ENCODE measurements at places on chromosomes 11 and 22. TPM values are rescaled to one million over a fixed set of nuclear protein-coding genes. Genes with fewer than 3 reads are reported as not detected.

- H3K36me3 ChIP-seq, result no peaks in the 10 kb centered on the region
- no peak for DNase-seq
- no peak overlapping the region for H3K4me3 ChIP-seq
- H3K4me1 ChIP-seq, result peaks cover 15% of the 10 kb centered on the region
- no peak overlapping the region for H3K27ac ChIP-seq
- peaks cover 14% of the 10 kb centered on the region for H3K27me3 ChIP-seq
Measured at GRCh38 chr11:125938418-125938817, 7.4 kb upstream of the VSIG10L2 start.

- no peaks in the 10 kb centered on the region for H3K36me3 ChIP-seq
- no peak overlapping the region for H3K4me3 ChIP-seq
- no peaks in the 10 kb centered on the region for H3K27me3 ChIP-seq
- no peak overlapping the region for H3K27ac ChIP-seq
Measured at GRCh38 chr11:104765401-104766095, 132.7 kb downstream of the CASP12 start.

GRCh38 chr11:13136272-13136596, 127.1 kb downstream of the RASSF10 start:
- no peak overlapping the region for H3K4me3 ChIP-seq
- H3K36me3 ChIP-seq, result peaks cover 4% of the 10 kb centered on the region
- no peak for DNase-seq
- H3K27me3 ChIP-seq, result peaks cover 43% of the 10 kb centered on the region
- peaks cover 2% of the 10 kb centered on the region for H3K4me1 ChIP-seq

DNA sequence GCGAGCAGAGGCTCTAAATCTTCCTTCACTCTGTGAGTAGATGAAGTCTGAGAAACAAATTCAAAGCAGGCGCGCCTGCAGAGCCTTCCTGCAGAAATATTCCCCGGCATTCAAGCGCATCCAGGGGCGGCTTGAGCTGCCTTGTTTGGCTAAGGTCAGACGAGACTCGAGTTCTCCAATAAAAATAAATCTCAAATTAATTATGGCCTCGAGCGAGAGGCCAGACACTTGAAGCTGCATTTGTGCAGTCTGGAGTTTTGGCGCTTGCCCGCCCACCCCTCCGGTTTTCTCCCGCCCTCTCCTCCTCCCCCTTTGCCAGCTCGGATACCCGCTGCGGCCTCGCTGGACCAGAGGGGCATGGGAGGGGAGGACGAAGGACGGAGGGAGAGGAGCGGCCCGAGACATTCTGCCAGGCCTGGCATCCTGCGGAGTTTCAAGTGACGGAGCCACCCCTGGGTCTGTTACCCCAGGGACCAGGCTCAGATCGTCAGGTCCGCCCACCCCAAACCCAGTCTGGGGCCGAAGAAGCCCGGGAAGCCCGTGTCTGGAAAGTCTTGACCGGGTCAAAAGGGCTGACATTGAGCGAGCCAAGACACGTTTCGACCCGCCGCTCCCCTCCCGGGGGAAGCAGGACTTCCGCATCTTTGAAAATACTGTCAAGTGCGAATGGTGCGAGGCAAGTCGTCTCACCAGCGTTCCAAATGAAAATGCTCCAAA, 3.8 kb upstream of the FLI1 start:
- peaks cover 38% of the 10 kb centered on the region for H3K4me1 ChIP-seq
- no peak for DNase-seq
- H3K27me3 ChIP-seq, result peaks cover 39% of the 10 kb centered on the region
- no peak overlapping the region for H3K27ac ChIP-seq

GRCh38 chr11:110818032-110818687, 105.9 kb upstream of the ARHGAP20 start:
- no peak overlapping the region for H3K27ac ChIP-seq
- H3K4me1 ChIP-seq, result no peaks in the 10 kb centered on the region
- no peaks in the 10 kb centered on the region for H3K27me3 ChIP-seq
- no peak overlapping the region for H3K4me3 ChIP-seq
- DNase-seq, result no peak

DNA sequence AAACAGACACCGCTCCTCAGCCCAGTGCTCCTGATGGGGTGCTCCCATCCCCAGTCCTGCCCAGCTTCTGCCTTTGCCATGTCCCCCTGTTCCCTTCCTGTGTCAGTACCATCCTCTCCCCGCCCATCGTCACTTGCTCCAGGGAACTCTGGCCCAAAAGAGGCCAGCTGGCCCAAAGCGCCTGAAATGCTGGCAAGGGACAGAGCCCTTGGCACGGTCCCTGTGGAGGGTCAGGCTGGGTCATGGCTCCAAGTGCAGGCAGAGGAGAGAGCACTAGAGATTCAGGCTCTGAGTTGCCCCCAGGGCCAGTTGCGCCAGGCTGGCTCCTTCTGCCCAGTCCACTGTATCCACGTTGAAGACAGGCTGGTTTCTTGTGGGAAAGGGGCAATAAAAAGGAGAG, 8.4 kb upstream of the HDHD5 start:
- H3K4me1 ChIP-seq, result peaks cover 7% of the 10 kb centered on the region
- no peak overlapping the region for H3K4me3 ChIP-seq
- H3K36me3 ChIP-seq, result no peaks in the 10 kb centered on the region

DNA sequence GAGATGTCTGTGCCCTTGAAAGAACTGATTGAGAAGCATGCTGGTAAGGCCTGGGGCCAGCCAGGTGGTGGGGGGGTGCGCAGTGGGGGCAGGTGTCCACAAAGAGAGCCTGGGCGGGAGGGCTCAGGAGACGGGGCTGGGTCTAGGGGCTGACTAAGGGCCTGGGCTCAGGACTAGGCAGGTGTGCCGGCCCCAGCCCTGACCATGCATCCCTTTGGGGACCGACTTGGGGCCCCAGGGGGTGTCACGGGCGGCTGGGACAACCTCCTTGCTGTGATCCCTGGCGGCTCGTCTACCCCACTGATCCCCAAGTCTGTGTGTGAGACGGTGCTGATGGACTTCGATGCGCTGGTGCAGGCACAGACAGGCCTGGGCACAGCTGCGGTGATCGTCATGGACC, 4.4 kb downstream of the NDUFV1 start:
- H3K27me3 ChIP-seq, result no peaks in the 10 kb centered on the region
- no peak for DNase-seq
- no peak overlapping the region for H3K4me3 ChIP-seq
- peak overlapping the region; percentile 39 for H3K27ac ChIP-seq

DNA sequence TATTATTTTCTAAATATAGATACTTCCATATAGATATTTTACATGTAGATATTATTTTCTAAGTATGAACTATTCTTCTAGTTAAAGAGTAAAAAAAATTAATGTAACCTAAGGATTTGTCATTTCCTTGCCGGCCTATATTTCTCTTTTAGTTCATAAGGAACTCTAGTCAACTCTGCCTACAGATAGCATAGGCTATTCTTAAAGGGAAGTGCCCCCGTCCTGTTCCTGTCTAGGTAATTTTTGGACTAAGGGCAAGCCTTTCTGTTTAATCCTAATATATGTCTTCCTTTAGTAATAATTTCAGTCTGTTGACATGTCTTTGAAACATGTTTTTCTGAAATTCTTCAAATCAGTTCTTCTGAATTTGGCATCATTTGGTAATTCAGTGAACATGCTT, 161.9 kb downstream of the C11orf91 start:
- DNase-seq, result no peak
- H3K27me3 ChIP-seq, result peaks cover 73% of the 10 kb centered on the region
- H3K4me1 ChIP-seq, result peaks cover 5% of the 10 kb centered on the region
- peaks cover 5% of the 10 kb centered on the region for H3K36me3 ChIP-seq

DNA sequence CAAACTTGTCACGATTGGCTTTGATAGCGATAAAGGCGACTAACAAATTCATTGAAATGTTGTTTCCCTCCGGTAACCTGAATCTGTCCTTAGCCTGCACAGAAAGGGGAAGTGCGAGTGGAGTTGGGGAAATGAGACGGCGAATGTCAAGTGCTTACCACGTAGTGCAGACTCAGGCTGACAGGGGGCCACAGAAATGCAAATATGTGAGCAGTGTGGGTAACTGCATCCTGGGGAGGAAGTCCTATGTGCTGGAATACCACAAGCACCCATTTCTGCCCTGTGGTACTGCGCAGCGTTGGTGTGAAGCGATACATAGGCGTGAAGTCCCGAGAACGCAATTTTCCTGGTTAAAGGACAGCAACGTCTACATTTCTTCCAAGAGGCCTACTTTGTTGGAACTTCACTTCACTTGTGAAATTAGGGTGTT, 869 bp upstream of the EIF4ENIF1 start:
- no peaks in the 10 kb centered on the region for H3K36me3 ChIP-seq
- no peaks in the 10 kb centered on the region for H3K27me3 ChIP-seq
- H3K4me3 ChIP-seq, result peak overlapping the region; percentile 94
- peaks cover 28% of the 10 kb centered on the region for H3K4me1 ChIP-seq

DNA sequence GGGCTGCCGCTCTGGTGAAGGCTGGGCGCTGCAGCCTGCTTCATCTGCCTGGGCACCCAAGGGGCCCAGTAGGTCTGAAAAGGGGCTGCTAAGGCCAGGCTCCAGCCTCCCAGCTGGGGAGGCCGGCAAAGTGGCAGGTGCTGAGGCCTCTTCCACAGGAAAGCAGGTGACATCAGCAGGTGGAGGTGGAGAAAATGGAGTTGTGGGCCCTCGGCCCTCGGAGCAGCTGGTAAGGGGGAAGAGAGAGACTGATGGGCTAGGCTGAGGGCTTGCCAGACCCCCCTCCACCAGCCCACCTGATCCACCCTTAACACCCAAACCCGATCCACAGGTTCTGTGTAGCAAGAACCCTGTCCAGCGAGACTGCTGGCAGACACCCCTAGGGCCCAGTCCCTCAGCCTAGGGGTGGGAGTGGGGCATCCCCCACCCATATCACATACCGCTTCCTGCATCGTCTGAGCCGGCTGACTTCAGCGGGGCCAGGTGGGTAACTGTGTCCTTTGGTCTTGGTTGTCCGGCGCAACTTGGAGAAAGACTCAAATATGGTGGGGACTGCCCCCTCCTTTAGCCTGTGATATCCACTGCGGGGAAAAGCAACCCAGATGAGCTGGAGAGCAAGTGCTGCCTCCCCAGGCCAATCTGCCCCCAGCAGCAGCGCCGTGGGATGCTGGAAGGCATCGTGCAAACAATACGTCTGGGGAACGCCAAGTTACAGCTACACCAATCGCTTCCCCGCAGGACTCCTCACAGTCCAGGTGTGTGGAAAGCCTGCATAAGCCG, 1.5 kb downstream of the THAP7 start:
- H3K4me1 ChIP-seq, result peaks cover 24% of the 10 kb centered on the region
- H3K4me3 ChIP-seq, result peak overlapping the region; percentile 93
- no peaks in the 10 kb centered on the region for H3K36me3 ChIP-seq
- peak overlapping the region; percentile 97 for H3K27ac ChIP-seq
- DNase-seq, result no peak

GRCh38 chr11:59459916-59460315, 3.2 kb downstream of the OR4D6 start:
- no peak overlapping the region for H3K27ac ChIP-seq
- DNase-seq, result no peak
- H3K36me3 ChIP-seq, result peaks cover 3% of the 10 kb centered on the region
- peaks cover 72% of the 10 kb centered on the region for H3K27me3 ChIP-seq
- no peak overlapping the region for H3K4me3 ChIP-seq

GRCh38 chr22:20060700-20061480, 19.2 kb upstream of the DGCR8 start:
- no peak overlapping the region for H3K4me3 ChIP-seq
- DNase-seq, result no peak
- H3K4me1 ChIP-seq, result peaks cover 11% of the 10 kb centered on the region
- no peaks in the 10 kb centered on the region for H3K36me3 ChIP-seq
- H3K27ac ChIP-seq, result no peak overlapping the region

GRCh38 chr22:31137721-31138120, 2.6 kb downstream of the PLA2G3 start:
- no peaks in the 10 kb centered on the region for H3K36me3 ChIP-seq
- H3K27ac ChIP-seq, result no peak overlapping the region
- no peak for DNase-seq
- H3K4me1 ChIP-seq, result no peaks in the 10 kb centered on the region
- peaks cover 6% of the 10 kb centered on the region for H3K27me3 ChIP-seq

DNA sequence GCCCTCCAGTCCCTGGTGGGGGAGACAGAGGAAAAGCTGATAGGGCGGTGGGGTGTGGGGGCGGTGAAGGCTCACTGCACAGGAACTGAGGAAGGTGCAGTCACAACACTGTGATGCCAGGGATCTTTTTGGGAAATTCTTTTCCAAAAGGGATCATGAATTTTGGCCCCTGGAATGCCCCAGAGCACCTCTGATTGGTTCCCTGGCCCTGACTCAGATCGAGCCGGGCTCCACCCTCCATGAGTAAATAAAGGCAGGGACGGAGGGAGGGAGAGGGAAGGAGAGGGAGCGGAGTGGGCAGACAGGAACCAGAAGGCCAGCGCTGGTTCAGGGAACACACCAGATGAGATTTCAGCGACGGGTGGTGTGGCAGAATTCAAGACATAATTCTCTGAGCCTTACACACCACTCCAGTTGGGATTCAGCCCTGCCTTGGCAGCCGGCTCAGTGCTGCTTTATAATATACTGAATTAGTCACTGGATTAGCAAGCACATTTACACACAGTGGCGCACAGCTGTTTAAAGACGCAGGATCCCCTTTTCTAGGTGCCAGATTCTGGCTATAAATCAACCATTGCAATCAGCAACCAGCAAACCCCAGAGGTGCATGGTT, 80.3 kb downstream of the ETS1 start:
- H3K4me1 ChIP-seq, result peaks cover 81% of the 10 kb centered on the region
- peak overlapping the region; percentile 100 for H3K27ac ChIP-seq
- no peak for DNase-seq
- H3K27me3 ChIP-seq, result no peaks in the 10 kb centered on the region

FOXRED2 gene
- total RNA-seq, result 1.0 TPM

SLC22A9 gene
- not detected for total RNA-seq

HMGXB4 gene
- total RNA-seq, result 42.4 TPM

APOA4 gene
- not detected for total RNA-seq

KRTAP5-10 gene
- total RNA-seq, result not detected

MIOX gene
- total RNA-seq, result not detected

All from T-helper 17 cell (primary cell).